ENCODE measurements at places on chromosomes 11 and 22.

- DNase-seq: no peak
Observed at GRCh38 chr11:8937159-8937558, 4.4 kb upstream of the C11orf16 start.

GRCh38 chr11:68615657-68616056 is 68.7 kb upstream of the GAL start:
- DNase-seq: no peak

GRCh38 chr22:22877523-22878210 is 9.9 kb upstream of the IGLL5 start:
- DNase-seq: peak; percentile 76

- no peak for DNase-seq
Observed at GRCh38 chr11:27658535-27659236, 41.6 kb downstream of the BDNF start.

DNA sequence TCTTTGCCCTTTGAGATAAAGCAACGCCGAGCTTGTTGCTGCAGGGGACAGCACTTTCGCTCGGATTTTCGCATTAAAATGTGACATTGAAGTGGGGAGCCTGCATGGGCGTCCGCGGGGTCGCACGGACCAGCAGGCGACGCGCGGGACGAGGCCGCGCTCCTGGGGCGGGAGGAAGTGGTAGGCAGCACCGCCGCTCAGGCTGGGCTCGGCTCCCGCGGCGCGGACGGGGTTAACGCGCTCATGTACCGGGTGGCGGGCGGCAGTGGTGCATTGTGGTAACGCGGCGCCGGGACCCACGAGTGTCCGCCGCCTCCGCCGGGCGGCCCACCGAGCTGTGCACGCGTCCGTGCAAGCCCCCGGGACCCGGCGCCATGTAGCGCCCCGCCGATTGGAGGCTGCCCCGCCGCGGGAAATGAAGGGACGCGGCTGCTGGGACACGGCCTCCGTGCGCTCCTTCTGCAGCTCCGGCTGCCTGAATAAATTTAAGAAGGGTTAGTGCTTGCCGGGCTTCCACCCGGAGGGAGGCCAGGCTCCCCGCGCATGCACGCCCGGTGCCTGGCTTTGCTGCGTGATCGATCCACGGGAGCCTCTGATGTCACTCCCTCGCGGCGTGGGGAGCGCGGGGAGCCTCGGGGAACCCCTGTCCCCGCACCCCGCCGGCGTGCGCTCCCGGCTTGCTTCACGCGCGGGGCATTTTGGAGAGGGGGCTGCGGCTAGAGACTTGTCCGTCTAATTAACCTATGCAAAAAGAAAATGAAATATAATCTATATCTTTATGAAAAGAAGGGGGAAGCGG is 127.7 kb downstream of the OSBP2 start:
- DNase-seq: peak; percentile 41

GRCh38 chr11:65606876-65607613 is 7.0 kb downstream of the MAP3K11 start:
- peak; percentile 97 for DNase-seq

- DNase-seq: no peak
Observed at GRCh38 chr11:1576825-1577224, 4.8 kb upstream of the DUSP8 start.

DNA sequence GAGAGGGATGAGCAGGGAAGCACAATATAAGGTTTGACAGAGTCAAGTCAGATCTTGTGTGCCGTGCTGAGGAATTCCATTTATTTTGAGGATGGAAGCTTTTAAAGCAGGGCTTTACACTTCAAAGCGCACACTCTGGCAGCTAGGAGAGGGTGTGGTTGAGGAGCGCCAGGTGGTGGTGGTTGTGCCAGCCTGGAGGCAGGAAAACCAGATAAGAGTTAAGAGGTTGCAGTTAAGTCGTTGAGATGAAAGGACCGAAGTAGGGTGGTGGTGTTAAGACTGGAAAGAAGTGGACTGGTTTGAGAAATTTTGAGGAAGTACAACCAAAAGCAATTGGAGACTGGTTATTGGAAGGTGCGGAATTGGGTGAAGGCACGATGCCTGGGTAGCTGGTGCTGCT is 231.6 kb upstream of the TBCEL start:
- no peak for DNase-seq

GRCh38 chr11:75625991-75626888 is 42.6 kb downstream of the MAP6 start:
- peak; percentile 50 for DNase-seq

DNA sequence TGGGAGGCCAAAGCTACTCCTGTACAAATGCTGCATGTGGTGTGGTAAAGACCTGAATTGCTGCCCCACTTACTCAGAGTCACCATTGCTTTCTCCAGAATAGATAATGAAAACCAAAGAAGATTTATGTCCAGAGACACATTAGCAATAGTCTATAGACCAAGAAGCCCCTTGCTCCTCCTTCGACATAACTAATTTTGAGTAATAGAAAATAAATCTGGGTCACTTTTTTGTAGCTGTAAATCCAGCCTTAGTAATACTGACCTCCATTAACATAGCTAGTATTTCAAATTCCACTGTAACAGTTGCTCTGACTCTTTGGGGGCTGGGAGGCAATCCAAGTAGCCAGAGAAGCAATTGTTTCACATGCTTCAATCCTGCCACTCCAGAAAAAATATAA is 145.9 kb downstream of the MAML2 start:
- DNase-seq: no peak

GRCh38 chr11:123018702-123019101 is 37.1 kb upstream of the BSX start:
- DNase-seq: no peak

GRCh38 chr11:94550513-94550912 is 6.8 kb downstream of the FUT4 start:
- DNase-seq: no peak

GRCh38 chr11:70073871-70074371 is 4.2 kb upstream of the ANO1 start:
- no peak for DNase-seq

DNA sequence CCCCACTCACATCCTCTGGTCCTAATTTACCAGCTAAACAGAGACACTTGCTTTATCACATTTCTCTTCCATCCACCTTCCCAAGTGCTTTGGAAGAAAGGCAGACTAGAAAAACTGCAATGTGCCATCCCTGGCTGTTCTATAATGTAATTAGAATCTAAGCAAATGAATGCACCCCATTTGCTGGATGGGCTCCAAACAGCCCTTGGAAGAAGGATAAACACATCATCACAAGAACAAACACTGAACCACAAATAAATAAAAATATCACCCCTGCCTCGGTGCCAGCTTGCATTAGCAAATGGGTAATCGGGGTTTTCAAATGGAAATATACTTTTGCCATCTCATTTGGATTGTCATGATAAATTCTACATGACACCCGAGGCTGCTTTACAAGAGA is 296.6 kb upstream of the ISX start:
- no peak for DNase-seq

Data from eye (tissue), 1 donor.